SIG-M5 (cell line): ENCODE measurements at places on chromosomes 13 and 19.

DNA sequence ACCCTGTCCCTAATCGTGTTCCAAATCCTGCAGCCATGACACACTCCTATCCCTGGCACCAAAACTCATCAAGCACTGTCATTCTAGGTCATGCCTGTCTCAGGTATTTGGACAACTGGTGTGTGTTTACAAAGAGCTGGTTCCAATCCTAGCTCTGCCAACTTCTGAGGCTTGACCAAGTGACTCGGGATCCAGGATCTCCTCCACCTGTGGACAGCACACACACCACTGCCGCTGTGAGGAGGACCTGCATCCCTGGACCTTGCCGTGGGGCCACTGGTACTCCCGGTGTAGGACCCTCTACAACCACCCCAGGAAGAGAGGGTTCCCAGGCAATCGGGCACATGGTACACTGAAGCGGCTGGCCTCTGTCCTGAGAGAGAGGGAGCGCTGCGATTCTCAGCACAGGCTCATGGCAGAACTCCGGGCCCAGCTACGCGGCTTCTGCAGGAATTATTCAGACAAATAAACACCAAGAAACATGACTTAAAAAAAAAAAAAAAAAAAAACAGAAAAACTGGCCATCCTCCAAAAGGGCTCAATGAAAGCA is 20.4 kb downstream of the MLLT1 start:
- DNase-seq = no peak

DNA sequence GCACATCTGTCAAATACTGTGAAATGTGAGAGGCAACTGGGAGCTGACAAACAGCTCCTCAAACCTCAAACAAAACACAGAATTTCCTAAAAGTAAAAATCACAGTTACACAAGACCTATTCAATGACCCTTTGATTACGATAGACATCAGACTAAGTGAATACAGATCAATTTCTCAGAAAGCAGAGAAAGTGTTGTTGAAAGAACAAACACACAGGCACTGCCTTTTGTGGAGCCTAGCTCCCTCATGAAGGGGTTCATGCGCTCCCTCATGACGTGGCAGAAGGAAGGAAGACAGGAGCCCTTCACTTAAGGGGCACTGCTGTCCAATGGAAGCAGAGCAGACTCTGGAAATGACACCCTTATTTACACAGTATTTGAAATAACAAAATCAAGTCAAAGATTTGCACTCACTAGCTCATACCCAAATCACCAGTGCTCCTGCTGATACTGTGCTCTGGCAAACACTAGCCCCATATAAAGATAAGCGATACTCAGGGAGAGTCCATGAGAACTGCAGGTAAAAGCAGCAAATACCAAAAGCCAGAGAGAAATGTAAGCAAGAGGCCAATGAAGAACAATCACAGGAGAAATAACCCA is 144.9 kb downstream of the KLF12 start:
- no peak for DNase-seq

DNA sequence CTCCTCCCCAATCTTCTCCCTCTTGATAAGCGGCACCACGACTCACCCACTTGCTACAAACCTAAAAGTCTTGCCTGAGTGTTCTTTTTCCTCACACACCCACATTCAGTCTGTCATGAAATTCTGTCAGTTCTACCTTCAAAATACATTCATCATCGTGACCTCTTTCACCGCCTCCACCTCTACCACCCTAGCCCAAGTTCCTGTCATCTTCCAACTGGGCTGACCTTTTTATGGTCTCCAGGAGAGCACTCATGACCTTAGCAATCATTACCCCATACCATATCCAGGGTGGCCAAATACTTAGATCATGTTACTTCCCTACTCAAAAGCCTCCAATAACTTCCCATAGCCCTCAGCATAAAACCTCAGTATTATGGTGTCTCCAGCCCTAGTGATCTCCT is 110.4 kb upstream of the TSC22D1 start:
- DNase-seq = no peak

- no peak for DNase-seq
These were observed 57.9 kb downstream of the KCTD12 start for GRCh38 chr13:76828316-76828741.

GRCh38 chr13:113813749-113814434 is 50.0 kb downstream of the GAS6 start:
- DNase-seq = no peak

DNA sequence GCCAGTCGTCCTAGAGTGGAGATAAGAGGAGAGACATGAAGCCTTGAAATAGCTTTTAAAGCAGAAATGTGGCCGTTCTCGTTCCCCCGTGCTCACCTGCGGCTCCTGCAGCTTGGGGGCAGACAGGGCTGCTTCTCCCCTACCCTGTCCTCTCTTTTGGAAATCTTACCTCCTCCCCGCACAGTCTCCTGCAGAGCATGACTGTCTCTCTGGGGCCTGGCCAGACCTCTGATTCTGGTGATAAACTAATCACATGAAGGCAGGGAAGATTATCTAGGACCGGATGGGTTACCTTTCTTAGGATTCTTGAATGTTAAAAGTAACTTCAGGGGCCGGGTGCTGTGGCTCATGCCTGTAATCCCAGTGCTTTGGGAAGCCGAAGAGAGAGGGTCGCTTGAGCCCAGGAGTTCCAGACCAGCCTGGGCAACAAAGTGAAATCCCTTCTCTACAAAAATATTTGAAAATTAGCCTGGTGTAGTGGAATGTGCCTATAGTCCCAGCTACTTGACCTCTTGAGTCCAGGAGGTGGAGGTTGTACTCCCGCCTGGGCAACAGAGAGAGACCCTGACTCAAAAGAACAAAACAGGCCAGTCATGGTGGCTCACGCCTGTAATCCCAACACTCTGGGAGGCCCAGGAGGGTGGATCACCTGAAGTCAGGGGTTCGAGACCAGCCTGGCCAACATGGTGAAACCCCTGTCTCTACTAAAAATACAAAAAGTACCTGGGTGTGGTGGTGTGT is 8.1 kb downstream of the CEBPA start:
- DNase-seq = no peak

GRCh38 chr19:56348289-56348877 is 33.7 kb upstream of the ZSCAN5A start:
- no peak for DNase-seq
